HEK293T (cell line): ENCODE measurements at places on chromosomes 1 and 21.

- DNase-seq: no peak
These were observed 308.9 kb upstream of the LRRC7 start for GRCh38 chr1:69258842-69259241.

GRCh38 chr1:211829343-211830054 is 1.1 kb downstream of the LPGAT1 start:
- DNase-seq: peak; percentile 62

DNA sequence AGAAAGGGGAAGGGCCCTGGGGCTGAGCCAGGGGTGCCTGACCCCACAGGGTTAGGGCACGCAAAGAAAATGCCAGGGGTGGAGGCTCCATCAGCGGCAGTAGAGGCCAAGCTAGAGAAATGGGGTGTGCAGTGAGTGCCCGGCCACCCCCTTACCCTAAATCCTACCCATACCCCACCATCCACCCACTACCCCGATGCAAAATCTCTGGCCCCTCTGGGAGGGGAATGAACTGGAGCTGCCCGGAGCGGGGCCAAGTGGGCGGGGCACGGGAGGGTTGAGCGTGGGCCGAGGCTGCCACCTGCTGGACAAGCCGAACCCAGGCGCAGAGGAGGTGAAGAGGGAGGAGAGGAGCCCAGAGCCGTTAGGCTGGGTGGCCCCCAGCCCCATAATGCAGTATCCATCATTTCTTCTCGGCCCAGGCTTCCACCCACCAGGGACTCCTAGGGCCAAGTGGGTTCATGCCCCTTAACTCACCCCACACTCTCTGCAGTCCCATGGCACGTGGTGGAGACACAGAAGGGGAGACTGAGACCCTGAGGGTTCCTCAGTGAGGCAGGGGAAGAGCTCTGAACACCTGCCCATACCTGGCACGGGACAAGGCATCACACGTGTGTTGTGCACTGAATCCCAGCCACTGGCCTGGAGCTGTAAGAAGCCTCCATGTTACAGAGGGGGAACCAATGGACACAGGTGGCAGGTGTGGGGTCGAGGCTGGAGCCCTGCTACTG is 1.4 kb upstream of the C1QC start:
- peak; percentile 87 for DNase-seq

GRCh38 chr1:195054217-195054687 is 1554.0 kb downstream of the KCNT2 start:
- DNase-seq: no peak

- no peak for DNase-seq
These were observed 41.2 kb upstream of the FOXO6 start for GRCh38 chr1:41319807-41320711.

DNA sequence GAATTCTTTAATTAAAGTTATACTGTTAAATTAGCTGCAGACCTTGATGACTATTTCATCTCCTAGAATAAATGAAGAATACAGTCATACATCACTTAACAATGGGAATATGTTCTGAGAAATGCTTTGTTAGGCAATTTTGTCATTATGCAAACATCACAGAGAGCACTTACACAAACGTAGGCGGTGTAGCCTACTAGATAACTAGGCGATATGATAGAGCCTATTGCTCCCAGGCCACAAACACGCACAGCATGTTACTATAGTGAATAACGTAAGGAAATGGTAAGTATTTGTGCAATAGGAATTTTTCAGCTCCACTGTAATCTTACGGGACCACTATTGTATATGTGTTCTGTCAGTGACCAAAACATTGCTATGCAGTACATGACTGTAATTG is 37.6 kb upstream of the DESI2 start:
- no peak for DNase-seq

DNA sequence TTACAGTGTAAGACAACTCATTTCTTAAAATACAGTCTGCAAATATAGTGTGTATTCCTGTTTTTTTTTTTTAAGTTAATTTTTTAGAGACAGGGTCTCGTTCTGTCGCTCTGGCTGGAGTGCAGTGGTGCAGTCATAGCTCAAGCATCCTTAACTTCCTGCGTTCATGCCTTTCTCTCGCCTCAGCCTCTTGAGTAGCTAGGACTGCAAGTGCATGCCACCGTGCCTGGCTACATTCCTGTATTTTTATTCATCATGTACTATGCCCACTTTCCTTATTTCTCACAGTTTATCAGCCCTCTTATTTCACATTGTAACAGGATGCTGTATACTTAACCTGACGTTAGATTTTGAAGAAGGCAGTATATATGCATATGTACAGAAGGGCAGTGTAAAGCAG is 26.7 kb downstream of the MIER1 start:
- no peak for DNase-seq

- no peak for DNase-seq
These were observed at the start of gene PLA2G5 for GRCh38 chr1:20069874-20070273. PLA2G5 (plus strand) TSS chr1:20070194; CDS start chr1:20084831, 14,637 bp downstream.

DNA sequence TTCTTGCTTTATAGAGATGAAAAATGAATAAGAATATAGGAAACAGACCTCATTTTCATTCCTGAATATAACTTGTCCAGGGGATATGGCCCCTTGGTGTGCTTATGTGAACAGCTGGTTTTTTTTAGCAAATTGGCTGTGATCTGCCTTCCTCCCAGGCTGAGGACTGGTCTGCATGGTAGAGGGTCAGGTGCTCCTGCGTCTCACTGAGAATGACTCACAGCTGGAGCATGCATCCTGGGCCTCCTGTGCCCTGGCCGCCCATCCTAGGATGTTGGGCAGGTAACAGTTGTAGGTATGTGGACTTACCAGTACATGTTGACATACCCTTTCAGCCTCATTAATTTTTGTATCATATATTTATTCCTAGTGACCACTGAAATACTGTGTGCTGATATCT is 29.8 kb downstream of the AGT start:
- DNase-seq: no peak

- no peak for DNase-seq
These were observed 11.4 kb downstream of the PLA2G5 start for GRCh38 chr1:20081353-20081810.

GRCh38 chr21:32712043-32712442 is 15.8 kb downstream of the SYNJ1 start:
- DNase-seq: no peak

GRCh38 chr1:153768316-153769181 is 6.7 kb upstream of the SLC27A3 start:
- DNase-seq: no peak

- DNase-seq: no peak
These were observed 254.4 kb upstream of the CSF3R start for GRCh38 chr1:36737038-36737555.

GRCh38 chr1:54275349-54275748 is 75.4 kb downstream of the MRPL37 start:
- DNase-seq: no peak

- no peak for DNase-seq
These were observed 48.2 kb downstream of the ARHGEF10L start for GRCh38 chr1:17587693-17588047.

DNA sequence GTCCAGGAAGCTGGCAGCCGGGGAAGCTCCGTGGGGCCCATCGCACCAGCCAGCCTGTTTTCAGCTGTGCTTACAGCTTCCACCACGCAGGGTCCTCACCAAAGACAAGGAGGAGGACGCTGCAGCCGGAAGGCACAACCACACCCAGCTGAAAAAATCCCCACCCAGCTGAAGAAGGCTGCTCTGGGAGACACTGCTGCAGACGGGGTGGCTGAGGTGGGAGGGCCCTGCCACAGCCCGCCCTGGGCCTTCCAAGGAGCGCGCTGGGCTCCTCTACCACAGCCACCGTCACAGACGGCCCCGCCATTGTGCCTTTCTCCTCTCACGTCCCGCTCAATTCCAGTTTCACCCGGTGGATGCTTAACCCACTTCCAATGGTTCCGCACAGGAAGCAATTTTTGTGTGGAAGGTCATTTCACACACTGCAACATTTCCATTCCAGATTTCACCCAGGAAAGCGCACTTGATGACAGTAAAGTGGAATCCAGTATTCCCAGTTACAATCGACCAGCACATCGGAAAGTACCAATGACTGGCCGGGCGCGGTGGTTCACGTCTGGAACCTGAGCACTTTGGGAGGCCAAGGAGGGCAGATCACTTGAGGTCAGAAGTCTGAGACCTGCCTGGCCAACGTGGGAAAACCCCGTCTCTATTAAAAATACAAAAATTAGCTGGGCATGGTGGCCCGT is 47.9 kb downstream of the NPHP4 start:
- DNase-seq: no peak

DNA sequence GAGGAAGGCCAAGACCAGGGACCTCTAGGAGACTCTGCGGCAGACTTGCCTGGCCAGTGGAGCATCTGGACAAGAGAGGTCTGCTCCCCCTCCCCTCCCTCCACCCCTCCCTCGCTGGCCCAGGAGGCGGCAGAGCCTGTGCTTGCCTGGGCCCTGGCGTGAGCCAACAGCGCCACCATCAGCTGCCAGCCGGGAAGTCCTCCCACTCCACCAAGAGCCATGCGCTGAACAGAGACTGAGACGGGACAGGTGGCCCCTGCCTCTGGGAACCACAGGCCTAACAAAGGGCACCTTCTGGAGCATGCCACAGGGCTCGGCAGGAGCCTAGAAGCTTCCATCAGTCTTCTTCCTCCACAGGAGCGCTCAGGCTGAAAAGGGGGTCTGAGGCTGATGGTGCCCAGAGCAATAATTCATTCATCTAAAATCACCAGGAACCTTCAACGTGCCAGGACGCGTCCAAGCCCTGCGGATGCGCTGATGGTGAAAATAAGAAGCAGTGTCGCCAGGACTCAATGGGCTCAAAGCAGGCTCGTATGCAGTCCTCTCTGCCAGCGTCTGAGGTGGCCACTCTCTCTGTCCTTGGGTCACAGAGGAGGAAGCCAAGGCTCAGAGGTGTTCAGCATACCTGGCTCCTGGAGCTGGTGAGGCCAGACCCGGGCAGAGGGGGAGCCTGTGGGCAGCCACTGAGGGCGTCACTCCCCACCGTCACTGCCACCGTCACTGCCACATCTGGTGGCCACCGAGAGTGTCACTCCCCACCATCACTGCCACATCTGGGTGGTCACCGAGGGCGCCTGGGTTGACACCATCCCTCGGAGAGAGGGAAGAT is 161.2 kb downstream of the NPHP4 start:
- DNase-seq: peak; percentile 56

GRCh38 chr1:18989176-18989799 is 32.8 kb upstream of the IFFO2 start:
- DNase-seq: no peak

DNA sequence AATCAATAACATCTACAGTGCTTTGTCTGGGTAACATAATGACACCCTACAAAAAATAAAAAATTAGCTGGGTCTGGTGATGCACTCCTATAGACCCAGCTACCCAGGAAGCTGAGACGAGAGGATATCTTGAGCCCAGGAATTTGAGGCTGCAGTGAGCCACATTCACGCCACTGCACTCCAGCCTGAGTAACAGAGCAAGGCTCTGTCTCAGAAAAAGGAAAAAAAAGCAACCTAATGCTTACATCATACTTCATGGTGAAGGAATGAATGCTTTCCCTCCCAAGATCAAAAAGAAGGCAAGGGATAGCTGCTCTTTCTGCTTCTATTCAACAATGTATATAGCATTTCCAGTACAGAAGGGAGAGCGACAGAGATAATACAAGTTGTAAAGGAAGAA is 24.2 kb upstream of the CTTNBP2NL start:
- DNase-seq: no peak

- no peak for DNase-seq
These were observed 42.4 kb downstream of the CRYAA start for GRCh38 chr21:43211072-43211759.

GRCh38 chr1:205950826-205951549 is 7.7 kb upstream of the SLC26A9 start:
- no peak for DNase-seq

- DNase-seq: no peak
These were observed 2.5 kb upstream of the RCSD1 start for GRCh38 chr1:167627615-167627864.

DNA sequence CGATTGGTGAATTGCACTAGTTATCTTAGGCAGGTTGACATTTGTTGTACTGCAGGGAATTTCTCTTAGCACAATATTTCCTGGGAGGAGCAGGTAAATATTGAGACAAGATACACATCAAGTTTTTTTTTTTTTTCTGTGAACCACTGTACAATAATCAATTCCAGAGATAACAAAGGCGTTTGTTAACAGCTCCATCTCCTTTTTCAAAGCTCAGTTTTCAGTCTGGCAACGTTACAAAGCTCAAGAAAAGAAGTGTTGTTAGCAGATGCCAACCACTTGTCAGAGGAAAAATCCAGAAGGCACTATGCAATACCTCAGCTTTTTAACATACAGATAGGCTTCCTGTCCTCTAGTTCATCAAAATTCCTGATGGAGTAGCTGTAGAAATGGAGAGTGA is 40.9 kb upstream of the DAB1 start:
- no peak for DNase-seq

- DNase-seq: no peak
These were observed 10.9 kb downstream of the ARHGEF2 start for GRCh38 chr1:155967341-155968050.

DNA sequence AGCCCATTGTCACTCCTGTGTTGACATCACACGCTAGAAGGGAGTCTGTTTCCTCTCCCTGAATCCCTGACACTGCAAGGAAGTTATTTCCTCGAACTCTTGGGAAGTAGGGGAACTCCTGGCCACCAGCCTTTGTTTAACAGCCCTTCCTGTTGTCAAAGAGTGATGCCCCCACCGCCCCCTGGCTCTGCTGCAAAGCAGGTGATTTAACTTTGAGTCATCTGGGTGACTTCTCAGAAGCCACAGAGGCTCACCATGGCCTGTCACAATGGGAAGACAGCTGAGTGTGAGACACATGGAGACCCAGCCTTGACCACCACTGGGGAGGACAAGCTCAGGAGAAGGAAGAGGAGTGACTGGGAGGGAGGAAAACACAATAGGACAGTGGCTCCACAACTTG is 182.8 kb downstream of the PSMG1 start:
- DNase-seq: no peak

- DNase-seq: no peak
These were observed 18.9 kb downstream of the SHISAL2A start for GRCh38 chr1:52651904-52652303.

DNA sequence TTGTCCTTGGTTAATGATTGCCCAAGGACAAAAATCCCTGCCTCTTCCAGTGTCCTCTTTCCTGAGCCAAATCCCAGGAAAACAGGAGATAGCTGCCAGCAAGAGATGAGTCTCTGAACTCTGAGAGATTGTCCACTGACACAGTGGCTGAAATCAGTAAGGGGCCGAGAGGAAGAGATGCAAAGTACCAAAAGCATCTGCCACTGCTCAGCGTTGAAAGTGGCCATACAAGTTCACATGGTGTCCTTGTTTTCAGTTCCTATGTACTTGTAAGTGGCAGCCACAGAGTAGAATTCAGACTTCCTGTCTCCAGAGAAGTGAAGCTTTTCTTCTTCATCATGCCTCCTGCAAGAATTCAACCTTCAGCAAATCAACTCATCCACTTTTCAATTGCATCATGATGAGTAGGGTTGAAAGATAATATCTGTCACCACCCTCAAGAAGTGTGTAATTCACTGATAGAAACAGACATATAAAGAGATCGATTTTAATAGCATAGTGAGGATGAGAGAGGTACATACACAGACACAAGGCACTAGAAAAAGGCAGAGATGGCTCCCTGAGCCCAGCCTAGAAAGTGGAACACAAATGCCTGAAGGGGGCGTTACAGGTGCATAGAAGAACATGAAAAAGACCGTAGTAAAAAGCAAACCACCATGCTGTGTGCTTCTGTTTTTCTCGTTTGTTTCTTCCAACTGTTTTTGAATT is 185.8 kb downstream of the MRPL39 start:
- peak; percentile 15 for DNase-seq

- DNase-seq: no peak
These were observed 150.0 kb downstream of the TOMM20 start for GRCh38 chr1:234978397-234979295.

GRCh38 chr1:177897281-177897997 is 72.4 kb downstream of the SEC16B start:
- DNase-seq: no peak

- no peak for DNase-seq
These were observed 12.3 kb downstream of the RD3 start for GRCh38 chr1:211479624-211480023.
